ENCODE measurements at places on chromosomes 3 and 15.

DNA sequence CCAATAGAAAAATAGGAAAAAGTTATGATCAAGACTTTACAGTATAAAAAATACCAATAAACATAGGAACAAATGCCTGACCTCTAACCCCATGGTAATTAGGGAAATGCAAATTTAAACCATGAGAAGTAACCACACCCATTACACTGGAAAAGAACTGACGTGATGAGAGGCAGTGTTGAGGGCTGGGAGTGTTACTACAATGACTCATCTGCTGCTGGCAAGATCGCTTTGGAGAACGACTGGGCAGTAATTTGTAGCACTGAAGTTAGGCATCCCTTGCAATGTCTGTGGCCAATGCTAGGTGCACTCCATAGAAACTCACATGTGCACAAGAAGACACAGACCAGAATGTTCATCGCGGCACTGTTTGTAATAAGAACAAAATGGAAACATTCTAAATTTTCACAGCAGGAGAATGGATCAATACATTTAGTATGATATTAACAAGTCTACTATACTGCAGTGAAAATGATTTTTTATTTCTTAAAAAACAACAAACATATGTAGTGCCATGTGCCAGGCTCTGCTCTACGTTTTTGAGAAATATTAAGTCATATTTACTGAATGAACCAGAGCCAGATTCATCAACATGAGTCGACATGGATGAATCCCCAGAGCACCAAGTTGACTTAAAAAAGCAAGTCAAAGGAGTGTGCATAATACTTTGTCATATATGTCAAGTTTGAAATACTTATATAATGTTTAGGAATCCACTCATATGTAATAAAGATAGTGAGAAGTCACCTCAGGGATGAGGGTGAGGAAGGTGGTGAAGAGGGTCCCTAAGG, 37.6 kb upstream of the EPHB3 start:
- DNase-seq: no peak

DNA sequence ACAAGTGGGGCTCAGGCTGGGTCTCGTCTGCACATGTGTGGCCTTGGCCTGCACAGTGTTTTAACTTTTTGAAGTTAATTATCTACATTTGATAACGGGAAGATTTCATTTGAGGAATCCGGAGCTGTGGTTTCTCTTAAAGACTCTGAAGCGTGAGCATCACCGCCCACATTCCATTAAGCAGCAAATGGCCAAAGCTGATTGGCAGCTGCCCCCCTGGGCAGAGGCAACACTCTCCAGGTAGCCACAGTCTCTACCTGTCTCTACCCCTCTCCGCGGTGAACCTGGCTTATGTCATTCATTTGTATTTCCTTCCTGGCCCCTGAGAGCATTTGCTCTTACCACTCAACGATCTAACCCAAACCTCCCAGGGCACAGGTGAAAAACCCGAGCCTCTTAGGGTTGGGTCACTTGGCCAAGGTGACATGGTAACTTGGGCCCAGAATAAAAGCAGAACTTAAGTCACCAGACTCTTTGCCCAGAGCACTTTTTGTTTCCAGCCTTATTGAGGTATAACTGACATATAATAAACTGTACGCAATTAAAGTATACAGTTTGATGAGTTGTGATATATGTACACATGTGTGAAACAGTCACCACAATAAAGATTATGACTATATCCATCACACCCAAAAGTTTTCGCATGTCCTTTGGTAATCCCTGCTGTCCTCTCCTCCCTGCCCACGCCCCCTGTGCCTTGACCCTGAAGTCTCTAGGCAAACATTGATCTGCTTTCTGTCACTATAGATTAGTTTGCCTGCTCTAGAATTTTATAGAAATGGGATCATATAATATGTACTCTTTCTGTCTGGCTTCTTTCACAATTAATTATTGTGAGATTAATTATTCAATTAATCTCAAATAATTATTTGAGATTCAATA, 245.7 kb upstream of the HES1 start:
- DNase-seq: no peak

DNA sequence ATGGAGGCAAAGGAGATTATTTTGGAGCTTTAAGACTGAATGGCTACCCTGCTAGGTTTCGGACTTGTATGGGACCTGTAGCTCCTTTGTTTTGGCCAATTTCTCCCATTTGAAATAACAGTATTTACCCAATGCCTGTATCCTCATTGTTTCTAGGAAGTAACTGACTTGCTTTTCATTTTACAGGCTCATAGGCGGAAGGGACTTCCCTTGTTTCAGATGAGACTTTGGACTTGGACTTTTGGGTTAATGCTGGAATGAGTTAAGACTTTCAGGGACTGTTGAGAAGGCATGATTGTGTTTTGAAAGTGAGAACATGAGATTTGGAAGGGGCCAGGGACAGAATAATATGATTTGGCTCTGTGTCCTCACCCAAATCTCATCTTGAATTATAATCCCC, 10.5 kb downstream of the EIF5A2 start:
- DNase-seq: no peak

- DNase-seq: no peak
These were observed 19.5 kb downstream of the LNP1 start for GRCh38 chr3:100420885-100421284.

Data from stimulated activated CD8-positive, alpha-beta memory T cell treated with anti-CD3 and anti-CD28 coated beads, Interleukin-7, amount 100 ng/mL, for 1 hour (primary cell).